Activated CD8-positive, alpha-beta T cell treated with anti-CD3 and anti-CD28 coated beads, Interleukin-2, amount 10 ng/mL, durations not matched to agents 7 days and 5 days (primary cell): ENCODE measurements at places on chromosomes 5 and 9.
A peak's percentile ranks its signal among the peaks of the same experiment; 100 is the strongest.

GRCh38 chr9:110936719-110937452, 101.4 kb downstream of the LPAR1 start:
- no peak for DNase-seq

- no peak for DNase-seq
Observed at GRCh38 chr9:36161187-36161586, 8.0 kb upstream of the CCIN start.

GRCh38 chr9:80873861-80874260, 815.5 kb downstream of the TLE1 start:
- no peak for DNase-seq

GRCh38 chr9:71608825-71609447, 159.4 kb downstream of the CEMIP2 start:
- no peak for DNase-seq

GRCh38 chr9:82597241-82598203, 465.4 kb downstream of the RASEF start:
- no peak for DNase-seq

DNA sequence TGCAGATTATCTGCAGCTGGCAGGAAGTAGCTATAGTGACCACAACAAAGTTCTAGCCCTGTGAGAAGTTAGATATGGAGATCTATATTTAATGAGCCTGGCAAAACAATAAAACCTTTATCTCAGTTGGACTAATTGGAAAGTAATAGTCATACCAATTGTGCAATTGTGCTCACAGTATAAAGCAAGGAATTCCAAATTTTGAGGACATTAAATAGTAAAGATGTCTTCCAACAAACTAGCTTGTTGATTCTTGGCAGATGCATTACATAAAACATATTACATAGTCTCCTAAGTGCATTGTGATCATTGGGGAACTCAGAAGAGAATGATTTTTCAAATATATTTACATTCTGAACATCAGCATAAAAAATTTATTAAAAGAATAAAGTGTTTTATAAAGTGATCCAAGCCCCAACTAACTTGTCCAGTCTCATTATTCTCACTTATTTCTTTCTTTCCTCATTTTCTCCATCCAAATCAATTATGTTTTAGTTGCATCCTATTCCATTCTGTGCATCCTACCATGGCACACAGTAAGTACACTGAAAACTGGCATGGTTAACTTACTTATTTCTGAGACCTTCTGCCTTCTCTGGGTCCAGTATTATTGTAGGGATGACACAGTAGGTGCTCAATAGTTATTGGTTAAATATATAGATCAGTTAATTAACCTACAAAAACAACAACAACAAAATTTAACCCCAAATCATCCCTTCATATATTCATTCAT, 977.2 kb upstream of the NUDT12 start:
- no peak for DNase-seq

DNA sequence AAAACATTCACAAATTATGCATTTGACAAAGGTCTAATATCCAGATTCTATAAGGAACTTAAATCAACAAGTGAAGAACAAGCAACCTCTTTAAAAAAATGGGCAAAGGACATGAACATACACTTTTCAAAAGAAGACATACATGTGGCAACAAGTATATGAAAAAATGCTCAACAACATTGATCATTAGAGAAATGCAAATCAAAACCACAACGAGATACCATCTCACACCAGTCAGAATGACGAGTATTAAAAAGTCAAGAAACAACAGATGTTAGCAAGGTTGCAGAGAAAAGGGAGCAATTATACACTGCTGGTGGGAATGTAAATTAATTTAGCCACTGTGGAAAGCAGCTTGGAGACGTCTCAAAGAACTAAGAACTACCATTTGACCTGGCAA, 38.9 kb upstream of the TNFSF15 start:
- DNase-seq = no peak

DNA sequence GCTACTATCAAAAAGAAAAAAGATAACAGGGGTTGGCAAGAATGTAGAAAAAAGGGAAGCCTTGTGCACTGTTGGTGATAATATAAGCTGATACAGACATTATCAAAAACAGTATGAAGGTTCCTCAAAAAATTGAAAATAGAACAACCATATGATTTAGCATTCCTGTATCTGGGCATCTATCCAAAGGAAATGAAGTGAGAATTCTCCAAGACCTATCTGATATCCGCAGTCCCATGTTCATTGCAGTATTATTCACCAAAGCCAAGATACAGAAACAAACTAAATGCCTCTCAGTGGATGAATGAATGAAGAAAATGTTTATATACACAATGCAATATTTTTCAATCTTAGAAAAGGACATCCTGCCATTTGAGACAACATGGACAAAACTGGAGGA, 1943.3 kb downstream of the MAT2B start:
- DNase-seq = no peak

DNA sequence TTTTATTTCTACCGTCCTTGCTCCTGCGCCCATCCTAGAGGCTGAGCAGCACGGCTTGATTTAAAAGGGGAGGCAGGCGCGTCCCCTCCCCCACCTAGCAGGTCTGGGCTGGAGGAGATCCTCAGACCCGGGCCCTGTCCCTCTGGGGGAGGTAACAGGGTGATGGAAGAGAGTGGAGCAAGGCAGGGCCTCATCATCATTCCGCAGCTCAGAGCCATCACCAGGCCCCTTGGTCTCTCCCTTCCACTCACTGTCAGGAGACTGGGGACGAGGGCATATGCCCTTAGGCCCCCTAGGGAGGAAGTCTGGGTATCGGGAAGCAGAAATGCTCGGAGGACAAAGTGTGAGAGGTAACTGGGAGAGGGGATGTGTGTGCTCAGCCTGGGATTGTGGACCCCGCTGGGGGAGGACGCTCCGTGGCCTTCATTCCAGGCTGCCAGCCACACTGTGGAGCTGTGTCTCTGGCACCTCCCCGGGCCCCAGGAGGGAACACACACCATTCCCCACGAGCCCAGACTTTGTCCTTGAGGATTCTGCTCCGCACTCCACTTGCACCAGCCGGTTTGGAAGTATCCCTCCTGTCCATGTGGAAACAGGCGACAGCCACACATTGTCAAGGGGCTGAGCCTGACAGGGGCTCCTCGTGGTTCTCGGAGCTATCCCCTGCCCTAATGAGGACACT, 761 bp downstream of the REEP2 start:
- DNase-seq = no peak

- peak; percentile 53 for DNase-seq
Observed at GRCh38 chr5:111254613-111255012, 30.4 kb downstream of the CAMK4 start.

GRCh38 chr9:85577353-85577952, 164.3 kb downstream of the AGTPBP1 start:
- no peak for DNase-seq

DNA sequence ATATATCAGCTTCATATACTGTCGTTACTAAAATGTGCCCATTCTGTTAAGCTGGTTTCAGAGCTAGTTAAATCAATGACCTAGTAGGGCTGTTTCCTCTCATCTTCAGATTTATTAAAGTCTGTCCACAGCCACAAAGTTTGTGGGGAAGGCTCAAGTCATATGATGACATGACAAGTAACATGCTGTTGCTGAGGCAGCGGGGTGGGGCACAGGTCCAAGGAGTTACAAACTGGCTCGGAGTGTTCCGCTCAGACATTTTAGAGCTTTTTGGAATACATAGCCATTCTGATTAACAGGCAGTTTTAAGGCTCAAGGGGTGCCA, 2.7 kb upstream of the ANP32B start:
- DNase-seq = no peak

DNA sequence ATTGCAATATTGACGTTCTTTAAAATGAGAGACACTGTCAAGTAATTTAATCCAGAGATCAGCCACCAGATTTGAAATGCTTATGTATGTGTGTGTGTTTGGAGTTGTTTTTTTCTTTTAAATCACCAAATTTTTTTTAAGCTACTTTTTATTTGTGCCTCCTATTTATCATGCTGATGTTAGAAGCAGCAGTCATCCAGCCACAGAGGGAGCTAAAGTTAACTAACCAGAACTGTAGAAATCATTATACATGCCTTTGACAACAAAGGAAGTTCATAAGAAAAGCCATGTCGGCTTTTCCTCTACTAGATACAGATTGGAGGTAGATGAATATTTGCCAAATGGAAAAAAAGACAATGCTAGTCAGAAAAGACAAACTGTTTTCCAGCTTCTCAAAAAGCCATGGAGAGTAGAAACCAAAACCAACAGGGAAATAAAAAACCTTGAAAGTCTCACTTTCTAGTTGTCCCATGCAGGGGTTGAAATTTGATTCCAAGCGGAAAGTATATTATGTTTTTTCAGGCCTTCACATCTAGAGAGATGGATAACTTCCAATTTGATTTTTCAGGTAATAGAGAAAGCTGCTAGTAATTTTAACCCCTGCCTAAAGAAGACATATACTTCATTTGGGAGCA, 4.5 kb downstream of the PURA start:
- DNase-seq = no peak

GRCh38 chr5:177303925-177304391, 359 bp downstream of the PRELID1 start:
- DNase-seq = peak; percentile 49

- DNase-seq = no peak
Observed at GRCh38 chr9:81318571-81318970, 370.8 kb downstream of the TLE1 start.

- DNase-seq = no peak
Observed at GRCh38 chr5:112549127-112549526, 130.1 kb upstream of the EPB41L4A start.

- no peak for DNase-seq
Observed at GRCh38 chr9:119278171-119278570, 91.1 kb downstream of the BRINP1 start.

DNA sequence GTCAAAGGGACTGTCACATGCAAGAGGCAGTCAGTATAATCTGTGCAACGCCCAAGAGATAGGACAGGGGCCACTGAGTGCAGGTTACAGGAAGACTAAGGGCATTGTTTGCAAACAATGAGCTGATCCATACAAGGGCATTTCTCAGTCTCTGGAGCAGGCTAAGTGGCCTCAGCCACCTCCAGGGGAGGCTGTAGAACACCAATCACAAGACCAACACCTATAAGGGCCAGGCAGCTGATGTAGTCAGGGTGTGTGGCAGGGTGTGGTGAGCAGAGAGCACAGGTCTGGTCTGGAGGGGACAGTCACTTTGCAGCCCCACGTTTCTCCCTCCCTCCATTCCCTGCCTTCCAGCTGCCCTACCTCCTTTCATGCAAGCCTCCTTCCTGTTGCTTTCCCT, 83.2 kb upstream of the ADRA1B start:
- DNase-seq = no peak

DNA sequence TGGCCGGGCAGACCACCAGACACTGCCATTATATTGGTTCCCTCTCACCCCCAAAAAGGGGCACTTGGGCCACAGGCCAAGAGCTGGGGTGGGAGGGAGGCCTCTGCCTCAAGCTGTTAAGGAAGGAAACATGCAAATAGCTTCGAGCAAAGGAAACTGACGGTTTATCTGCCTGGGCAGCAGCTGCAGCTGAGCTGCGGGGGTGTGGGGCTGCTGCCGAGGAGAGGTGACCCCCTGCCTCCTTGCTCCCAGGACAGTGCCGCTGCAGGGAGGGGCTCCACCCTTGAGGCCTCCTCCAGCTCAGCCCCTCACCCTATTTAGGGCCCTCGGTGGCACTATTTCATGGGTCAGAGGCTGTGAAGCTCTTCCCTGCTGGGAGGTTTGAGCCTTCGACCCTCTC, 789 bp downstream of the DOK3 start:
- DNase-seq = no peak

DNA sequence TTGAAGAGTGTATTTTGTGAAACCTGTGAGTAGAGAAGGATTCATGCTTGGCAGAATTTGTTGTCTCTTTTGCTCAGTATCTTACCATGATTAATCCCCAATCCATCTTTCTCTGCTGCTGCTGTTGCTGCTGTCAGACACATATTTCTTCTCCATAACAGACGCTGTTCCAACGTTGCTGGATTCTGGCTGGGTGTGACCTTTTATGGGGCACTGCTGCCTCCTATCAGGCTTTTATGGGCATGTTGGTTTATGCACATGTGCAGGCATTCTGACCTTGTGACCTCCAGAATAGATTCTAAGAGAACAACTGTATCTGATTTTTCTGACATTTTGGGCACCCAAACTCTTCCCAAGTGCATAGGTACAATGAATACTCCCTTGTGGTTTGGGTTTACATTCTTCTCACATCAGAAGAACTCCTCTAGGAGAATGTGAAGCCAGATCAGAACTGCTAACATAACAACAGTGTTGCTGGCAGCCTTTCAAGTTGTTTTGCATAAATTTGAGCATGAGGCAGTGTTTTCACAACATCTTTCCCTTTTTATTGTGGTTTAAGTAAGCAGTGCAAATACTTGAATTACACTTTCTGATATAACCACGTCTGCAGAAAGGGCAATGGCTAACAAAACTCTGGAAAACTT, 9.2 kb upstream of the ISL1 start:
- DNase-seq = no peak

DNA sequence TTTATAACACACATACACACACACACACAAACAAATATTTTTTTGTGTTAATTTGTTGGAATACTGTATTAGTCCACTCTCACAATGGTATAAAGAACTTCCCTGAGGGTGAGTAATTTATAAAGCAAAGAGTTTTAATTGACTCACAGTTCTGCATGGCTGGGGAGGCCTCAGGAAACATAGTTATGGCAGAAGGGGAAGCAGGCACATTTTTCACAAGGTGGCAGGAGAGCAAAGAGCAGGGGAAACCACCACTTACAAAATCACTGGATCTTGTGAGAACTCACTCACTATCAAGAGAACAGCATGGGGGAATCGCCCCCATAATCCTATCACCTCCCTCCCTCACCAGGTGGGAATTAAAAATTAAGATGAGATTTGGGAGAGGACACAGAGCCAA, 205.4 kb upstream of the PTPRD start:
- DNase-seq = no peak

GRCh38 chr5:133610489-133611356, 1.6 kb downstream of the FSTL4 start:
- peak; percentile 53 for DNase-seq

- no peak for DNase-seq
Observed at GRCh38 chr9:37029776-37030610, 4.1 kb downstream of the PAX5 start.

- no peak for DNase-seq
Observed at GRCh38 chr9:135136481-135136880, 49.0 kb downstream of the OLFM1 start.

DNA sequence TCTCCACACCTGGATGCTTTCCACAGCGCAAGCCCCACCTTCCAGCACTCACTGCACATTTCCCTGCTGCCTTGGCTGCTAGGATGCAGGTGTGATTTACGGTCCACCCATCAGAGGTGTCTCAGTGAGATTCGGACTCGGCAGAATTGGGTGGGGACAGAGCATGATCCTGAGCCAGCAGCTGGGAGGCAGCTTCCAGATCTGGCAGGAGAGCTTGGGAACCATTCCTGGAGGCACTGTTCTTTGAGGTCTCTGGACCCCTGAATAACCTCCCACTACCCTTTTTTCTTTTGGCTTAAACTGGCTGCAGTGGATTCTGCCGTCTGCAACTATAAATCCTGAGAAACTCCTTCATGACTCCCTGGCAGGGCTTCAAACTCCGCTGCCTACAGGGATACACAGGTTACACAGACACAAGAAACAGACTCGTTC, 99.6 kb upstream of the PHYKPL start:
- no peak for DNase-seq

GRCh38 chr9:92332577-92333281, 7.0 kb downstream of the CENPP start:
- no peak for DNase-seq
